Muscle of back (tissue), 13 donors: ENCODE measurements at places on chromosomes 7 and 10.

DNA sequence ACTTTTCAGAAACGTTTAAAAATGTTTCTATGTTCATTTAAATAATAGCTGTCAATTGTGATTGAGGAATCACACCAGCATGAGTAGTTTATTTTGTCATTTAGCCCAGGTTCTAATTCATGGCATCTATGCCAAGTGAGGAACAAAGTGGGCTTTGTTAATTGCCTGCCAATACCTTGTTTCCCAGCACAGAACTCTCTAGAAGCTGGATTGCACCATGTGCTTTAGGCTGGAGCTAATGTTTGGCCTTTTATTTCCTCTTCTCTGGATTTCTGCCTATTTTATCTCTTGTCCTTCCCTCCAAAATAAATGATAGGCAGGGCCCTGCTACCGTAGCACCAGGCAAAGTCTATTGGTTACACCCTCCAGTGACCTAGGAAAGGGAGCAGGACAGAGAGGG, 109.9 kb upstream of the ITGB1 start:
- no peak for DNase-seq

DNA sequence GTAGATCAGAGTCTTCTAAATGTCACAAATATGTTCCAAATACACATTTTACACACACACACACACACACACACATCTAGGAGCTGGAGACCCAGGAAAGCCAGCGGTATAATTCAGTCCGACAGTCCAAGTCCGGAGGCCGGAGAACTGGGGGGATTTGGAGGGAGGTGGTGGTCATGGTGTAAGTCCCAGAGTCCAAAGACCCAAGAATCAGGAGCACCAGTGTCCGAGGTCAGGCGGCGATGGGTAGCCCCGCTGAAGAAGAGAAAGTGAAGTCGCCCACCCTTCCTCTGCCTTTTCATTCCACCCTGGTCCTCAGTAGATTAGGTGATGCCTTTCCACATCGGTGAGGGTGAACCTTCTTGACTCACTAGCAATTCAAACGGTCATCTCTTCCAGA, 154.8 kb downstream of the CAMK1D start:
- no peak for DNase-seq

GRCh38 chr10:18620856-18621255, 30.5 kb downstream of the NSUN6 start:
- no peak for DNase-seq

DNA sequence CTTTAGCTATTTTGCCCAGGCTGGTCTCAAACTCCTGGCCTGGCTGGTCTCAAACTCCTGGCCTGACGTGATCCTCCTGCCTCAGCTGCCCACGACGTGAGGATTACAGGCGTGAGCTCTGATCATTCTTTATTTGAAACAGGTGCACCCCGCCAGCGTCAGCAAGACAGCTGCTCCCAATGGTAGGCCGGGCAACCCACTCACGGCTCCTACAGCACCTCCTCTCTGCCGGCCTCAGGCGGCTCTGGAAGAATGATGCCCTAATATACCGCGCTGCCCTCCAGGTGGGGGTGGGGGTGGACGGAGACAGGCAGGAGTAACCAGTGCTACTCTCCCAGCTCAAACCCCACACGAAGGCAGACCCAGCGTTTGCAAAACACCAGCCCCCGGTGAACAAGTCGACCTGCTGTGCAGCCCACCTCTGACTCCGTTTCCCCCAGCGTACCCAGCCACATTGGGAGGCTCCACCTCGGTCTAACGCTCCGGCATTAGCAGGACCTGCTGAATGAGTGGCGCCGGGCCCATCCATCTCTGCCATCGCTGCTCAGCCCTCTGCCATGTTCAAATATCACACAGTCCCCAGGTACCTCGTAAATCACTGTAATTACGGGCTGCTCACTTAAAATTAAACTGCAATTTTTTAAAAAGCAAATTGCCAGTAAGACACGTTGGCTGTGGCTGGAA, 148.6 kb downstream of the ELFN1 start:
- peak; percentile 40 for DNase-seq

GRCh38 chr10:105956550-105956949, 1208.0 kb downstream of the SORCS1 start:
- DNase-seq, result no peak

GRCh38 chr7:2523941-2524807, 4.6 kb downstream of the LFNG start:
- no peak for DNase-seq

DNA sequence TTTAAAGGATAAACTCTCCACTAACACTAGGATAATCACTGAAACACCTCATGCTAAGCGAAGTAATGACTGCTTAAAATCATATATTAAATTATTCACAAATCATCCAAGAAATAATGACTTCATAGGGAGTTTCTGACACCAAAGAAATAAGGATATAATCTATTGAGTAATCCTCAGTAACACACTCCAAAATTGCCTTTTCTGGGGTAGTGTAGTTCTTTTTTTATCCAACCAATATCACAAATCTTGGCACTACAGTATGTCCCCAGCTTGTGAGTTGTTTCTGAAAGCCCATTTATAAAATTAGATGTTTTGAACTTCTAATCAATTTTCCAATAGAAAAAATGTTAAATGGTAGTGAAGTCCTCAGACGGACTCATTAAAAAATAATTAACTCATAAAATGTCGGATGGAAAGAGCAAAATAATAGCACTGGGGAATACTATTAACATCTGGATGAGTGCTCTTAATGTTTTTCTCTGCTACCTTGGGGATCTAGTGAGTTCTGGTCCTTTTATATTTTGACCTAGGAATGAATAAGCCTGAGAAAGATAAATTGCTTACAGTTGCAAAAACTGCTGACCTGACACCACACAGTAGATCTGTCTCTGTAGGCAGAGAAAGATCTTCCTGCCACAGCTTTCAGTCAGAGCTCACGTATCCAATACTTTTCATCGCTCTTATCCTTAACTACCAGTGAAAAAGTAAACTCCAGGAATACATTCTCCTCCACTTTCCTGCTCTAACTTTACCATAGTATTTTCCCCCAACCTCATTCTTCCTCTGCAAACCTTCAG, 618.5 kb upstream of the ANKRD30A start:
- peak; percentile 83 for DNase-seq
